ENCODE measurements at places on chromosomes 1 and 21.

DNA sequence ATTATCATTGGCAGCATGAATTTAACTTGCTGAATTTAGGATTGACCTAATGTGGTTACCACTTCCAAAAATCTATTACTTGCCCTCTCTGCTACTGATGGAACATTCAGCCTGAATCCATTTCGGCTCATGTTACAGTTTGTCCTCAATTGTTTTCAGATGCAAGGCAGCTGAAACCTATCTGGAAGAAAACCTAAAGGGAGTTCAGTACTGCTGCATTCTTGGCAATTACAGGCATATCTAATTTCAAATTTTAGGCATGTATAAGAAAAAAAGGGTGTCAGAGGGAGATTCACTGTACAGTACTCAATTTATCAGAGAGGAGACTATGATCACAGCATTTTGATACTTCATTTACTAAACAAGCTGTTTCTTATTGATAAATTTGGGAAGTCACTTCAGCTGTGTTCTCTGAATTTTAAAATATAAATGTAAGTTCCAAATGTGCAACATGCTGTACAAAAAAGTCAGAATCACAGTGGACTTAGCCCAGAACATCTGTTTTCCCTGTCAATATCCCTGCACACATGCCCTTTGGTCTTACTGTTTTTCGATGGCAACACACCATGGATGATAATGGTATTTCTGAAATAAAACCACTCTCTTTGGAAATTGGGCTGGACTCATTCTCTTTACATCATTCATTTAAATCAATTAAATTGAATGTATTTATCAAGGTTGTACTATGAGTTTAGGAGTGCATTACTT lies 651.6 kb upstream of the ADGRL4 start:
- no peak for DNase-seq

GRCh38 chr1:98325646-98326440 lies 335.7 kb upstream of the SNX7 start:
- peak; percentile 9 for DNase-seq

DNA sequence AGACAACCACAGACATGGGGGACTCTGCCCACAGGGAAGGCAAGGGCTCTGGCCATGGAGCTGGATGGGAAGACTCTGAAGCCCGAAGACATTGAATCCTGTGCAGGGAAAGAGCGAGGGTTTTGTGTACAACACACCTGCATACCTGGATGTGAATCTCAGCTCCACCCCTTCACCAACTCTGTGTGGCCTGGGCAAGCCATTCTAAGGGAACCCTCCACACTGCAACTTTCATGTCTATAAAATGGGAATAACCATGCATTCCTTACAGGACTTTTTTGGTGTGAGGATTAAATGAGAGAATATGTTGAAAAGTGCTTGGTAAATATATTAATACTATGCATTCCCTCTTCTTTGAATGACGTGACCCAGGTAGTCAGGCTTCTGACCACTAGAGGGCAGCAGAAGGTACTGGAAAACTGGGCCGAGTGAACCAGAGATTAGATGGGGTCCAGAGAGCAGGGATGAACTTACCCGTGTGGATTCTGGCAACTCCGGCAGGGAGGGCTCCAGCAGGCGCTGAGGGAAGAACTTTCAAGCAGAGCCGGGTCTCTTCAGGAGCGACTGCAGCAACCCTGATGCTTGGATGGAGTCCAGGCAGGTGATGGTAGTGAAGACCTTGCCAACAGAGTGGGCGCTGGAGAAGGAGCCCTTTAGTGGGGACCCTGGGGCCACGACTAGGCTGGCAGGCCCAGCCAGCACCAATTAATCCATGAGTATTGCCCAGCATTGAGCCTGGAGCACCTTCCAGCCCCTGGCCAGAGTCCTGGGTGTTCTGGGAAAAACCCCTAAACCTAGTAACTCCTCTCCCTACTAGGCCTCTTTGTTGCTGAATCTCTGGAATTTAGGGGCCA lies 834 bp upstream of the ELF3 start:
- DNase-seq, result peak; percentile 59

DNA sequence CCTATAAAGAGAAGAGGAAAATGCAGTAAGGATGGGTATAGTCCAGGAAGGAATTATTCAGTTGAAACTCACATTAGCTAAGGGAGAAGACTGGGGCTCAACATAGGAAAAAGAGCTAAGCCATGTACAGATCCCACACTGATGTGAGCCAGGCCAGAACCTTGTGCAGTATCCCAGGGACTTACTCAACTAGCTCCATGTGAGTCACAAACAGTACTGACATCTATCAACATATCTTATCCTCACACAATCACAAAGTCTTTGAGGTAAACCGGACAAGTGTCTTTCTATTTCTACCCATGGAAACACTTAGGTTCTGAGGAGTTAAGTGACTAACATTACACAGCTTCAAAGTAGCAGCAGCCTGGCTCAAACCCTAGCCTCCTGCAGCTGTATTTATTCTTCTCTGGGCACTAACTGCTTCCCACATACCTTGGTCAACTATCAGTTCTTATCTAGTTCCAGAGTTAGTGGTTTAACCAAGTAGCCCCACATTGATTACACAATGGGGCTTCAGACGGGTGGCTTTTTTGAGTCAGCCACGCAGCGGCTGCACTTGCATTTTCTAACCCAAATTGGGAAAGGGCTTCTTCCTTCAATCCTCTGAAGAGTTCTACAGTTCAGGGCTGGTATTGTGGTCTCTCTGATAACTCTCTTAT lies 9.5 kb downstream of the CD5L start:
- peak; percentile 20 for DNase-seq

DNA sequence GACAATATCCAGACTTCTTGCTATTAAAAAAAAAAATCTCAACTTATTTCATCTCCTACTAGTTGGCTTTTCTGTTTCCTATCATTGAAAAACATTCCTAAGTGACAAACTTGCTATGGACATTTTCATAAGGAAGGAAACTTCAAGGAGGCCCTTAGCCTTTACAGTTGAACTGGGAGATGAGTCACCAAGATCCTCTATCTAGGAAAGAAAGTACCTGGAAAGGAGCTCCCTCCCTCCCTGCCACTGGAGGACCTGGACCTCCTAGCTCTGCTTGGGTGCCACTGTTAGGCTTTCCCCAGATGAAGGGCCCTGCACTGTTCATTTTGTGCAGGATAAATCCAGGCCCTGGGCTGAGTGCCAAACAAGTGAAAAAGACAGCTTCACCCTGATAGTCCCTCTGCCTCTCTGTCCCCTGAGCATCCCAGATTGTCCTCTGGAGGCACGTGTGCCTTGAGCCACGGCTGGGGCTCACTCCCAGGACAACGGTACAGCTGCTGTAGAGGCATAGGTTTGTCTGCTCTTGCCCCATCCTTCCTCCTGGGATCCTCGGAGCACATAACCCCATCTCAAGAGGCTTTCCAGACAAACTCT lies 40.2 kb upstream of the SOX13 start:
- DNase-seq, result no peak

GRCh38 chr1:221961532-221962292 lies 219.8 kb upstream of the DUSP10 start:
- DNase-seq, result peak; percentile 61

GRCh38 chr1:26034504-26035202 lies 11.3 kb downstream of the SLC30A2 start:
- DNase-seq, result no peak

GRCh38 chr1:8010080-8010664 lies 15.9 kb downstream of the ERRFI1 start:
- DNase-seq, result no peak

GRCh38 chr1:183223467-183223866 lies 37.4 kb downstream of the LAMC2 start:
- no peak for DNase-seq

- DNase-seq, result no peak
Observed at GRCh38 chr1:21308847-21309652, 18.8 kb upstream of the ECE1 start.

DNA sequence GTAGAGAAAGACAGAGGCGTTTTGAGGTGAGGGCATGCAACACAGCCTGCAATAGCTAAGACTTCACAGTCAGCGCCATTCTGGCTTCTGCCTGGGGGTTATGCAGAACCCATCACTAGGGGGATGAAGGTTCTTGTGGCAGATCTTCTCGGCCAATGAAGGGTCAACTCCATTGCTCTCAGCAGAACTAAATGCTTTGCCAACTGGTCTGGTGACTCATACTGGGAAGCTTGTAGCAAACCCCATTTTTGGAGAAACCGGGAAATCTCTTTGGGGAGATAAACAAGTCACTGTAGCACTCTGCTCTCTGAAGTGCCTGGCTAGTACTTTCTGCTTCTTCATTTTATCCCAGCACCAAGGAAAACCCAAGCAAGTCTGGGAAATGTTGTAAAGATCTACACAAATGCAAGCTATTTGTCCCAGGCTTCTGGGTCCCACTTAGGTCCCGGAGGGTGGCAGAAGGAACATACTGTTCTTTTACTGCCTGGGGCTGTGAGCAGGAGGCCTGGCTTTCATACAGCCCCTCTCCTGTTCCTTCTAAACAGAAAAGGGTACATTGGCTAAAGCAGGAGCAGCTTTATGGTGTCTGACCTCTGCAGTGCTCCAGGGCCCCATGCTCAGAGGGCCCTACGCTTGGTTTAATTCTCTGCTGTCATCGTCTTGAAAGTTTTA lies 28.8 kb downstream of the SHISA4 start:
- no peak for DNase-seq

- no peak for DNase-seq
Observed at GRCh38 chr21:38851101-38851500, 45.4 kb downstream of the ETS2 start.

- DNase-seq, result no peak
Observed at GRCh38 chr1:87056974-87057373, 142.5 kb downstream of the HS2ST1 start.

DNA sequence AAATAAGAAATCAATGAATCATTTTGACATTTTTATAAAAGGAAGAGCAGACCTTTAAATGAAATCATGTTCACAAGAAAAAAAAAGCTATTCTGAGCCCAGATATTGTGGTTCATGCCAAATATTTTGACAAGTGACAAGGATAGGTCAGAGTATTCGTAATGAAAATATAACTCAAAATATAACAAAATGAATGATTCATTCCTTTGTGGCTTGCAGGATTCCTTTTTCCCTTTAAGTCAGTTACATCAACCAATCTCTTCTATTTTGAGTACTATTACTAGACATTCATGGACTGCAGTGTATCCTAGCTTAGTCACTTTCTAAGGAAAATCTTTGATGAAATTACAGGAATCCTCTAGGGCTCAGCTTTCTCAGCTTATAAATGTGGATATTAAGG lies 188.7 kb downstream of the COL11A1 start:
- DNase-seq, result no peak

GRCh38 chr1:66439031-66439740 lies 94.8 kb upstream of the SGIP1 start:
- DNase-seq, result peak; percentile 98

GRCh38 chr21:16767201-16767600 lies 745.6 kb upstream of the CXADR start:
- DNase-seq, result no peak

GRCh38 chr1:186717286-186717685 lies 37.1 kb upstream of the PTGS2 start:
- DNase-seq, result no peak

GRCh38 chr1:76572229-76572628 lies 295.1 kb upstream of the ST6GALNAC5 start:
- no peak for DNase-seq

DNA sequence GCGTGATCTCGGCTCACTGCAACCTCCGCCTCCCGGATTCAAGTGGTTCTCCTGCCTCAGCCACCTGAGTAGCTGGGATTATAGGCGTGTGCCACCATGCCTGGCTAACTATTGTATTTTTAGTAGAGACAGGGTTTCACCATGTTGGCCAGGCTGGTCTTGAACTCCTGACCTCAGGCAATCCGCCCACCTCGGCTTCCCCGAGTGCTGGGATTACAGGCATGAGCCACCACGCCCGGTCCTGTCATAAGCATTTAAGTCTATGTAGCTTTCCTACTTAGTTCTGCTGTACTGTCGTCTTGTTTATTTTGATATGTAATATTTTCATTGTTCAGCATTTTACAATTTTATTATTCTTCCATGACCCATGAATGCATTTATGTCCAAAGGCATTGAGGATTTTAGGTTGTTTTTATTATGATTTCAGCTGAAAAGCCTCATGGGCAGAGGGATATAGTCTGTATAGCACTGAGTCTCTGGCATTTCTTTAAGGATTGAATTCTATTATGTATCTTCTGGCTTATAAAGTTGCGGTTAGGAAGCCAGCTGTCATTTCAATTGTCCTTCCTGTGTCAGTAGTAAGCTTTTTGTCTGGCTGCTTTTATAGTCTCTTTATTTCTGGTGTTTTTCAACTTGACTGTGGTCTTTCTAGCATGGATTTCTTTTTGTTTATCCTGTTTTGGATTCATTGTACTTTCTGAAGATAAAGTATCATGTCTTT lies 9.2 kb downstream of the AGPAT3 start:
- no peak for DNase-seq

DNA sequence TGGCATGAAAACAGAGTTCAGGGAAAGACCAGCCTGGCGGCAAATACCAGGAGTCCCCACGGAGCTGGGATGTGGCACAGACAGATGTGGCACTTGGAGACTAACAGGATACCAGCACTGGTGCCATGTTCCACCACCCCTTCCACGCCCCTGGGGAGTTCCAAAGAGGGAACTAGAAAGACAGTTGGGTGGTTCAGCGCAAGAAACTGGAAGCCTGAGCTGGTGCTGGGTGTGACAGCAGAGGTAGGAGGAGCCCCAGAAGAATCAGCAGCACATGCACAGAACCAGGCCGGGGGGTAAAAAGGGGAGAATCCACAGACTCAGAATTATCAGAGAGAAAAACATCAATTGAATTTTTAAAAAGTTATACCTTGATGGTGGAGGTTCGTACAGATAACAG lies 22.4 kb downstream of the DDX20 start:
- no peak for DNase-seq

- no peak for DNase-seq
Observed at GRCh38 chr1:76105372-76105771, 30.8 kb downstream of the ST6GALNAC3 start.

- peak; percentile 10 for DNase-seq
Observed at GRCh38 chr1:233859446-233859845, 45.0 kb upstream of the SLC35F3 start.

- DNase-seq, result peak; percentile 10
Observed at GRCh38 chr1:168227620-168228019, 1.8 kb downstream of the SFT2D2 start.

- DNase-seq, result no peak
Observed at GRCh38 chr1:183586926-183587325, 3.3 kb downstream of the NCF2 start.

DNA sequence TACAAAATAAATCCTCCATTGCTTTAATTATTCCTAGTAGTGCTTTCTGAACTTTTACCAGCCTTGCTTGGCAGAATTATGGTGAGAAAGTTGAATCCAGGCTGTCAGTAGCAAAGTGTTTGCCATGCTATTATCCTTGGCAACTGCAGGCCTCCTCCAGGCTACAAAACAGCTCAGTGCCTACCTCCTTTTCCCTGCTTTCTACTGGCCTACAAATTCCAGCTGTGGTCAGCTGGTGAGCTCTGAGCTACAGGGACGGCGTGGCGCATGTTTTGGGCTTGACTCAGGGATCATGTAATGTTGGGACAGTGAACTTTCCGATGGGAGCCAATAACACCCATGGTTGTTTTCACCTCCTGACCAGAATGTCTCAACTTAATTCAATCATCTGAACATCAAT lies 456.1 kb upstream of the ADAMTS5 start:
- DNase-seq, result no peak

DNA sequence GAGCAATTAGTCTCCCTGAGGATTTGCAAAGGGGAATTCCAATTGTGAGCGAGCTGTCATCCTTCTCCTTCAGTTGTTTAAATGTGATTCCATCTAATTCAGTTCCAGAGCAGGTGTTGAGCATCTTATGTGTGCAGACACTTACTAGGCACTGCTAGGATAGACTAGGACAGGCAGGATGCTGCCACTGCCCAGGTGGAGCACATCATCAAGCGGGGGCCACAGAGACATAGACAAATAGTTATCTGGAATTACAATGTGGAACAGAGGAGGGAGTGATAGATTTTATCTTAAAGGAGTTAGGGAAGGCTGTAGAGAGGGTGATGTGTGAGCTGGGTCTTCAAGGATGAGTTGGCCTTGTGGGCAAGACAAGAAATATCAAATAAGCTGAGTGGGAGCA lies 55.9 kb downstream of the CDC7 start:
- no peak for DNase-seq
